ENCODE measurements at places on chromosomes 4 and X. TPM values are rescaled to one million over a fixed set of nuclear protein-coding genes. Genes with fewer than 3 reads are reported as not detected.

The XK gene
- 0.34 TPM for total RNA-seq

The COX7B2 gene
- total RNA-seq, result not detected

The TRAM1L1 gene
- 0.66 TPM for total RNA-seq

The SPP1 gene
- 218 TPM for total RNA-seq

The VCX3B gene
- total RNA-seq, result not detected

The RHOXF2B gene
- not detected for total RNA-seq

The FGG gene
- 5.1 TPM for total RNA-seq

The SPATA18 gene
- total RNA-seq, result 4.2 TPM
